ENCODE measurements at places on chromosomes 12 and 14. TPM values are rescaled to one million over a fixed set of nuclear protein-coding genes. Genes with fewer than 3 reads are reported as not detected.

DNA sequence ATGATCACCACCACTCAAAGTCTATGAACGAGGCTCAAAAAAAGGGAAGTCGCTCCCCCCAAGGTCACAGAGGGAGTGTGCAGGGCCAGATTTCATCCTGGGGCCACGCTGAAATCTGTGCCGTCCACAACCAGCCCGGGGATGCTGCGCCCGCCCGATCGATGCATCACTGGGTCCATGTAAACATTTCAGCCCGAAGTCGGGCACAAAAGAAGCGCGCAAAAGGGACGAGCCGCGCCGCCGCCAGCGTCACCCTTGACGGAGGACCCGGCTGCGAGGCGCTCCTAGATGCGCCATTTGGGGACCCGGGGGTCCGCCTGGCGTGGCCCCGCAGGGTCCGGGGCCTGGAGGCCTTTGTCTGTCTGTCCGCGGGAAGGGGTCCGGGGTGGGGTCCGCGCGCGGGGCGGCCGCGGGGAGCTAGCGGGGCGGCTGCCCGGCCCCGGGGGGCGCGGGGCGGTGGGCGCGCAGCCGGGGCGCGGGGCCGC, 503 bp downstream of the FBXO21 start:
- DNase-seq = peak; percentile 54

DNA sequence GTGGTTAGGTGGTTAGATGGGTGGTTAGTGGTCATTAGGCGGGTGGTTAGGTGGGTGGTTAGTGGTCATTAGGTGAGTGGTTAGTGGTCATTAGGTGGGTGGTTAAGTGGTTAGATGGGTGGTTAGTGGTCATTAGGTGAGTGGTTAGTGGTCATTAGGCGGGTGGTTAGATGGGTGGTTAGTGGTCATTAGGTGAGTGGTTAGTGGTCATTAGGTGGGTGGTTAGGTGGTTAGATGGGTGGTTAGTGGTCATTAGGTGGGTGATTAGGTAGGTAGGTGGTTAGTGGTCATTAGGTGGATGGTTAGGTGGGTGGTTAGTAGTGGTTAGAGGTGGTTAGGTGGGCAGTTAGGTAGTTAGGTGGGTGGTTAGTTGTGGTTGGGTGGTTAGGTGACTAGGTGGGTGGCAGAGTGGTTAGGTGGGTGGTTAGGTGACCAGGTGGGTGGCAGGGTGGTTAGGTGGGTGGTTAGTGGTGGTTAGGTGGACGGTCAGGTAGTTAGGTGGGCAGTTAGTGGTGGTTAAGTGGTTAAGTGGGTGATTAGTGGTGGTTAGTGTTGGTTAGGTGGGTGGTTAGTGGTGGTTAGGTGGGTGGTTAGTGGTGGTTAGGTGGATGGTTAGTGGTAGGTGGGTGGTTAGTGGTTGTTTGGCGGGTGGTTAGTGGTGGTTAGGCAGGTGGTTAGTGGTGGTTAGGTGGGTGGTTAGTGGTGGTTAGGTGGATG, 8.0 kb upstream of the TMEM119 start:
- no peak for DNase-seq

DNA sequence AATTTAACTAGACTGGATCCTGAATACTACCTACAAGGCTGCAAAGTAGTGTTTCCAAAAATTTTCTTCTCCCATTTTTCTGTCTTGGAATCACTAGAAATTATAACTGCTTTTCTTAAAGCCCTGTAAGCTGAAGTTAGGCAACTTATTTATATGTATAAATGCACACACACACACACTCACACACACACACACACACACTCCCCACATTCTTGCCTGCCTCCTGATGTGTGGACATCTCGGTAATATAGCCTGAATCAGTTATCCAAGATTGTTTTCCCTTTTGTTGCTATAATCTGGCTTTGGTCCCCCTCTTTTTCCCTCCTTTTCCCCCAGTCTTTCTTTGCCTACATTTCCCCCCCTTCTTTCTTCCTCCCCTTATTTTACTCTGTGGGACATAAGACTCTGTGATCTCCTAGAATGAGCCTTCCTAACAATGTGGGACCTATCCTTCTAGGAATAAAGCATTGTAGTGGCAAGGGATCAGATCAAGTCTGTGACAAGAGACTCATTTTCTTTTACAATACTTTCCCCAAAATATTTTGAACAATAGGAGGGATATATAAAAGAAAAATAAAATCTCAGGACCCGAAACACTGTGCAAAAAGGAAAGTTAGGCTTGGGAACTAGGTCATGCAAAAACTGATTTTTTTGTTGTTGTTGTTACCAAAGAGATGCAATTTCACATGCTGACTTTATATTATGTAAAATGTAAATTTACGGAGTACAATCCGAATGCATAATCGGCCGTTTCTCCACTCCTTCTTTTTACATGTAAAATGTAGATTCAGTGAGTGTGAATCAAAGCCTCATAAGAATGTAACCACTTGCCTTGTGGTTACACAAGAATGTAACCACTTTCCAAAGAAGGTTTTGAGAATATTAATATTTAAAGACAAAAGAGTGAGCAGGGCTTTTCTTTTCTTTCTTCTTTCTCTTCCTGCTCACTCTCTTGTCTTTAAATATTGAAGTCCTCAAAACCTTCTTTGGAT, 26.3 kb upstream of the CD69 start:
- DNase-seq = no peak

- DNase-seq = no peak
These were observed 67.8 kb upstream of the NAP1L1 start for GRCh38 chr12:76152181-76152807.

GRCh38 chr12:110555577-110556406, 27.3 kb downstream of the PPTC7 start:
- DNase-seq = peak; percentile 30

DNA sequence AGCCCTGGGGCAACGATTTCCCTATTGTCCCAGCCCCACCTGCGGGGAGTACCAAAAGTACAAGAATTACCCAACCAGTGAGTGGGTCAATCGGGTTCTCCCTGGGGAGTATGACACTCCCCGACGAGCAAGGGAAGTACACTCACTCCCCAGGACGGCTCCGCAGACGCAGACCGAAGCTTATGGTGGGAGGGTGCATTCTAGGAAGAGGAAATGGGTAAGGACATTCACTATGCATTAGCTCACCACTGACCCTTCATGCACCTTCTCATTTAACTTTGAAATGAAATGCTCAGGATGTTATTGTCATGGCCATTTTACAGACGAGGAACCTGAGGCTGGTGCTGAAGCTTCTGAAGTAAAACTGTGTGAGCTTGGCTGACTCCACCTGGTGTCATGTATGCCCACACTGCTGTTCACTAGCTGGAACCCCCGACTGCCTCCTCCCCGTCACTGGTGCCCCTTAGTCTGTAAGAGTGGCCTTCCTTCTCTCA, 45.8 kb upstream of the TMED10 start:
- DNase-seq = peak; percentile 43

- peak; percentile 56 for DNase-seq
These were observed 172.8 kb downstream of the KTN1 start for GRCh38 chr14:55752580-55753390.

GRCh38 chr14:35708062-35708461, 101.0 kb downstream of the RALGAPA1 start:
- no peak for DNase-seq

- no peak for DNase-seq
These were observed 71.3 kb downstream of the CLMN start for GRCh38 chr14:95248432-95248831.

GRCh38 chr14:46769292-46769691, 117.7 kb upstream of the RPL10L start:
- no peak for DNase-seq

- DNase-seq = no peak
These were observed 530.2 kb downstream of the RPS29 start for GRCh38 chr14:49056021-49056420.

GRCh38 chr12:54658306-54659264, 10.4 kb upstream of the DCD start:
- DNase-seq = peak; percentile 31

GRCh38 chr12:62537551-62537950, 70.9 kb downstream of the MON2 start:
- DNase-seq = peak; percentile 28

GRCh38 chr14:69052181-69052601, 73.1 kb upstream of the ACTN1 start:
- DNase-seq = no peak

GRCh38 chr12:43210485-43211192, 341.4 kb downstream of the ADAMTS20 start:
- DNase-seq = peak; percentile 34

DNA sequence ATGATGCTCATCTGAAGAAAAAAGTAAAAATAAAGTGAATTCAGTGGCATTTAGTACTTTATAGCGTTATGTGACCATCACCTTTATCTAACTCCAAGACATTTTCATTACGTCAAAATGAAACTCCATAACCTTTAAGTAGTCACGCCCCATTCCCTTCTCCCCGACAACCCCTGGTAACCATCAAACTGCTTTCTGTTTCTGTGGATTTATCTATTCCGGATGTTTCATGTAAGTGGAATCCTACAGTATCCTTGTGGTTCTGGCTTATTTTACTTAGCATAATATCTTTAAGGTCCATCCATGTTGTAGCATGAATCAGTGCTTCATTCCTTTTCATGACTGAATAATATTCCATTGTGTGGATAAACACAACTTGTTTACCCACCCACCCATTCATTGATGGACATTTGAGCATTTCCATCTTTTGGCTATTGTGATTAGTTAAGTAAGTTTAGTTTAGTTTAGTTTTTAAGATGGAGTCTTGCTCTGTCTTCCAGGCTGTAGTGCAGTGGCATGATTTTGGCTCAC, 18.5 kb upstream of the MAP1LC3B2 start:
- DNase-seq = no peak

DNA sequence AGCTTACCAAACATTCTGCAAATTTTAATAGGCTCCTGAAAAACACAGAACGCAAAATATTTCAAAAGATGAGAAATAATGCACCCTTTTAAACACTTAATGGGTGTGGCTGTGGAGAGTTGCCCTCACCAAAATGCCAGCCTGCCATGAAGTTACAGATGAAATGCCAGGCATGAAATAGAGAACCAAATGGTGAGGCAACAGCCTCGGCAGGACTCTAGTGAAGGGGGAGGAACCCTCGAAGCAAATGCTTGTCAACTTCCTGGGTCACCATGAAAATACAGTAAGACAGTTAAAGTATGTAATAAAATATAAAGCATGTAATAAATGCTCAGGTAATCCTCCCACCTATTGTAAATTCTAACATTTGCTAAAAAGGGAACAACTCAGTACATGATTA, 24.1 kb downstream of the DUSP16 start:
- no peak for DNase-seq

DNA sequence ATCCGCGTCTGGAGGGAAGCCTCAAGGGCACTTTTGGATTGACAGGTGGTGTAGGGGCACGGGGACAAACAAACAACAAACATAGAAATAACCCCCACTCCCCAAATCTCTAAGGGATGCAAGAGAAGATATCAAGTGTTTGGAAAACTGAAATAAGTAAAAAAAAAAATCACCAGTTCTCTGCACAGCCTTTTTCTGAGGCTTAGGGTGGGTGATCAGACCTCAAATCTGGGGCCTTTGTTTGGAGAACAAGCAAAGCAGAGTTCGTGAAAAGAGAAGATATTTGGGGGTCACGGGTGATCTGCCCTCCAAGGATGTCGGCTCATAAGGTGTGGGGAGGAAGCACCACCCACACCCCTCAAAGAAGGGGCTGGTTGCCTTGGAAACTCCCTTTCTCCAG, 10.7 kb downstream of the TBX5 start:
- no peak for DNase-seq

GRCh38 chr12:38664661-38665269, 240.6 kb downstream of the CPNE8 start:
- no peak for DNase-seq

DNA sequence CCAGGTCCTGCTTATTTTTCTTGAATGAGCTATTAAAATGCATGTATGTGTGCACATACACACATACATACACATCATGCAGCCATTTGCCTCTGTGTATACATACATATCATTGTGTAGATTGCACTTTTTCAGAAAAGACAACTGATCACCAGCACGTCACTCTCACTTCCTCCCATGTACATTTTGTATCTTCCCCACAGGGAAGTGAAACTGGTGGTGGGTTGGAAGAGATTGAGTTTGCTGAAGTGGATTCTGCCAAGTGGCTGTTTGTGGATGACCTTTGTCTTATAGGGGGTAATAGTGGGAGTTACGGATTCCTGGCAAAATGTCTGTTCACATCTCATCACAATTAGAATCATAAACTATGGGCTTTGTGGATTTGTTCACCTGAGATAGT, 448.6 kb downstream of the RAD51B start:
- DNase-seq = no peak

GRCh38 chr12:88223519-88223918, 81.4 kb downstream of the TMTC3 start:
- no peak for DNase-seq

GRCh38 chr14:30484976-30485375, 74.0 kb upstream of the G2E3 start:
- no peak for DNase-seq

Gene KRT8
- total RNA-seq = 39.2 TPM

Gene KCNJ8
- total RNA-seq = not detected

Gene ISM2
- not detected for total RNA-seq

Gene SMCO2
- not detected for total RNA-seq

Gene LRP6
- total RNA-seq = 10.2 TPM

Gene GCH1
- 1.1 TPM for total RNA-seq

Gene HOXC11
- total RNA-seq = 0.30 TPM

Gene ANKRD13A
- 96.8 TPM for total RNA-seq

Gene EXOC3L4
- total RNA-seq = not detected

Gene LMNTD1
- not detected for total RNA-seq

Gene CLEC4D
- total RNA-seq = not detected

Gene PRB2
- not detected for total RNA-seq

Gene OR4K2
- total RNA-seq = not detected

Gene PRPH
- 7.1 TPM for total RNA-seq

Gene BRI3BP
- total RNA-seq = 13.8 TPM

Gene PTPRO
- total RNA-seq = 0.15 TPM

Gene GLS2
- 1.5 TPM for total RNA-seq

Gene CACNA2D4
- 1.4 TPM for total RNA-seq

Gene SDR39U1
- 16.8 TPM for total RNA-seq

Gene PLCZ1
- not detected for total RNA-seq

Gene ERO1A
- 42.8 TPM for total RNA-seq

Data from MG63 (cell line).